Ureter (tissue), 1 donor: ENCODE measurements at places on chromosomes 11 and 22. TPM values are rescaled to one million over a fixed set of nuclear protein-coding genes. Genes with fewer than 3 reads are reported as not detected.

DNA sequence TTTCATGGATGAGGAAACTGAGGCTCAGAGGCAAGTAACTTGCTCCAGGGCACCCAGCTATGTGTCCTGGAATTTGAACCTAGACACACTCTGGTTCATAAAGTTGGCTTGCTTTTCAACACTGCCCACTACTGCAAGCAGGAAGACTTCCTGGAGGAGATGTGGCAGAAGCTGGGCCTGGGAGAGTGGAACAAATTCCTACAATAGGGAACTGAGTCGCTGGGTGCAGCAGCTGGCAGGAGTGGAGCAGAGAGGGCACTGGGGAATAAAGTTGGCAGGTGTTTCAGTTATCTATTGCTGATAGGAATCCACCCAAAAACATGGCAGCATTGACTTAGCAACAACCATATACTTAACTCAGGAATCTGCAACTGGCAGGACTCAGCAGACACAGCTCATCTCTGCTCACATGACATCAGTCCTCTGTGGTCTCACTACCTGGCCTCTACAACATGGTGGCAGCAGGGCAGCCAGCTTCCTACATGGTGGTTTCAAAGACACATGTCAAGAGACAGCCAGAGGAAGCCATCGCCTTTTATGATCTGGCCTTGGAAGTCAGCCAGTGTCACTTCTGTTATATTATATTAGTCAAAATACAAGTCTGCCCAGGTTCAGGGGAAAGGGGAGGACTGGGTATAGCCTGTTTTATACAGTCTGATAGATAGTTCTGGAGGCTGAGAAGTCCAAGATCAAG lies 10.6 kb upstream of the CARD10 start:
- DNase-seq, result no peak

DNA sequence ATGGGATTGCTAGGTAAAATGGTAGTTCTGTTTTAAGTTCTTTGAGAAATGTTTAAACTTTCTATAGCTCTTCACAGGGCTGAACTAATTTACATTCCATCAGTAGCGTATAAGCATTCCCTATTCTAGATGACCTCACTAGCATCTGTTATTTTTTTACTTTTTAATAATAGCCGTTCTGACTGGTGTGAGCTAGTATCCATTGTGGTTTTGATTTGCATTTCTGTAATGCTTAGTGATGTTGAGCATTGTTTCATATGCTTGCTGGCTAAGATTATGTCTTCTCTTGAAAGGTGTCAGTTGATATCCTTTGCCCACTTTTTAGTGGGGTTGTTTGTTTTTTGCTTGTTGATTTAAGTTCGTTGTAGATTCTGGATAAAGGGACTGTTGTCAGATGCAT lies 35.9 kb downstream of the MMP27 start:
- no peak for DNase-seq

- no peak for DNase-seq
Measured at GRCh38 chr11:106451228-106451922, 373.9 kb downstream of the AASDHPPT start.

DNA sequence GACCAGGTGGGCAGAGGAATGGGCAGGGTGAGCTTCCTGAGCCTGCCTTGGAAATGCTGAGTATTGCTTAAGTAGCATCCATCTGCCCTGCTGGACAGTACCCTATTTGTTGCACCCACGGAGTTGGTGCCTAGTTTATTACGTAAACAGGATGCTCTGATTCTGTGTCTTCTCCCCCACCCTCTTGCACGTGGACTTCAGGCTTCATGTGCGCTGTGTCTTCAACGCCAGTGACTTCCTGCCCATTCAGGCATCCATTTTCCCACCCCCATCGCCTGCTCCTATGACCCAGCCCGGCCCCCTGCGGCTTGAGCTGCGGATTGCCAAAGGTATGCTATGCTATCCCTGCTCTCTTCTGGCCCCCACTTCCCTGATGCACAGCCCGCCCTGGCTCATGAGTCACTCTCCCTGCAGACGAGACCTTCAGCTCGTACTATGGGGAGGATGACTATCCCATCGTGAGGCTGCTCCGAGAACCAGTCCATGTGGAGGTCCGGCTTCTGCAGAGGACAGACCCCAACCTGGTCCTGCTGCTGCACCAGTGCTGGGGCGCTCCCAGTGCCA lies 5.7 kb downstream of the ZP1 start:
- DNase-seq, result no peak

DNA sequence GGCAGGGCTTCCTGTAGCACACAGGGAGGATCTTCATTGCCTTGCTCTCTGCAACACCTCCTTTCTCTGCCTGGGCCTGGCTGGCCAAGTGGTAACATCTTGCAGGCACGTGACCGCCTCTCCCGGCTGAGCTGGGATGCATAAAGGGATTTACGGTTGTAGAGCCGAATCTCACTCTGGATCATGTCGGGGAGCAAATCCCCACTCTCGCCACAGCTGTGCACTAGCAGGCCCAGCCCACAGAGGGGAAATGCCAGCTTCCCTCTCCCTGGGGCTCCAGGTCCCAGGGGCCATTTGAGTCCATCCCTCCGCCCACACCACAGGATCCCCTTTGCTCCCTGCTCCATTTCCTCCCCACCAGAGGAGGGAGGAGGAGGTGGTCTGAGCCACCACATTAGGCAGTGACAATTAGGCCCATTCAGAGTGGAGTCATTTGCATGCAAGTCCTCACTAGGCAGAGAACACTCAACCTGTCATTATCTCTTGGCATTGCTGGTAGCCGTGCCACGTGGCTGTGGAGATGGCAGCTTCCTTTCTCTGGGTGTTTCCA lies 196.7 kb downstream of the DSCAML1 start:
- DNase-seq, result no peak

The POTEH gene
- not detected for total RNA-seq

The PGA3 gene
- not detected for total RNA-seq

The CASP1 gene
- total RNA-seq, result 39.6 TPM
